H1 (cell line): ENCODE measurements at places on chromosomes 4 and X.

DNA sequence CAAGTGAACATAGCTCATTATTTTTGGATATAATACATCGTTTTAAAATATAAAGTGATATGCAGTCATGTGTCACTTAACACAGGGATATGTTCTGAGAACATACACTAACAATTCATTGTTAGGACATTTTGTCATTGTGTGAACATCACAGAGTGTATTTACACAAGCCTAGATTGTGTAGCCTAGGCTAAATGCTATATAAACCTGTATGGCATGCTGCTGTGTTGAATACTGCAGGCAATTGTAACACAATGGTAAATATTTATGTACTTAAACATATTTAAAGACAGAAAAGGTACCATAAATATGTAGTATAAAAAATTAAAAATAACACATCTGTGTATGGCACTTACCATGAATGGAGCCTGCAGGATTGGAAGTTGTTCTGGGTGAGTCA is 44.9 kb upstream of the GPRIN3 start:
- DNase-seq, result no peak

- DNase-seq, result no peak
These were observed 24.9 kb upstream of the MTM1 start for GRCh38 chrX:150543230-150544155.

DNA sequence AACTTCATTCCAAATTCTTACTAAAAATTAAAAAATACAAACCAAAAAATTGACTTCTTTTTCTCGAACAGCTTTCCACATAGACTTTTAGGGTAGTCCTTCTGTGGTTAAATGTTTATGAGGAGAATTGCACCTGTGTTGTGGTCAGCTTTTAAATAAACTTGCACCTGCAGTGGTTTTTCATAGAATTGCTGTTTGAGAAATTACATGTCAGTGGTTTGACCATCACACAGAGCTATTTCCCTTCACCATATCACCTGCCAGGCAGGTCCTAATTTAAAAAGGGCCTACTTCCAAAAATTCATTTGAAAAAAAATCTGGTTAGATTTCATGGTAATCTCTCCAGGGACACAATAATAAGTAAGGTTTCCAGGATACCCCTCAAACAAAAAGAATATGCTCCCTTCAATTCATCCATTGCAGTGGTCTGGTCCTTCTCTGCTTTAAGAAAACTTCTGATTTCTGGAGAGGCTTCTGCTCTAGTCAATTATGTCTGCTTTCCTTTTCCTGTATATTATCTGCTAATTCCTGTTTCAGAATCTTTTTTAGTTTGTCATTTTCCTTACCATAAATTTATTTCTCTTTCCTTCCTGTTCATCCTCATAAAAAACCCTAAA is 9.8 kb upstream of the UTP3 start:
- DNase-seq, result no peak

- DNase-seq, result no peak
These were observed 14.0 kb downstream of the APOOL start for GRCh38 chrX:85017721-85018120.

GRCh38 chrX:19344661-19345060 is 934 bp downstream of the PDHA1 start:
- no peak for DNase-seq

GRCh38 chrX:137432609-137433008 is 133.3 kb upstream of the ZIC3 start:
- no peak for DNase-seq

- no peak for DNase-seq
These were observed 15.4 kb downstream of the LARP1B start for GRCh38 chr4:128076464-128076863.

DNA sequence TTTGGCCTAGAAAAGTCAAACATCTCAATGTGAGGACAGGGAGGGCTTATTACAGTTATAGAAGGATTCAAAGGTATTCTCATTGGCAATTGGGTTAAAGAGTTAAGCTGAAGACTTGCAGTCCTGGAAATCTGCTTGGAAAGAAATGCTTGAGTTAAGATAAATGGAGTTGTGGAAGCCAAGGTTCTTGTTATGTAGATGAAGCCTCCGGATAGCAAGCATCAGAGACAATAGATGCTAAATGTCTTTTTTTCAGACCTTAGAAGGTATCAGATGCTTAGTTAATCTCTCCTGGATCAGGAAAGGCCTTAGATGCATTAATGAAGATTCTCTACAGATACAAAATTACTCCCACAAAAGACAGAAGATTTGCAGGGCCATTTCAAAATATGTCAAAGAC is 299.3 kb downstream of the CFAP47 start:
- no peak for DNase-seq

DNA sequence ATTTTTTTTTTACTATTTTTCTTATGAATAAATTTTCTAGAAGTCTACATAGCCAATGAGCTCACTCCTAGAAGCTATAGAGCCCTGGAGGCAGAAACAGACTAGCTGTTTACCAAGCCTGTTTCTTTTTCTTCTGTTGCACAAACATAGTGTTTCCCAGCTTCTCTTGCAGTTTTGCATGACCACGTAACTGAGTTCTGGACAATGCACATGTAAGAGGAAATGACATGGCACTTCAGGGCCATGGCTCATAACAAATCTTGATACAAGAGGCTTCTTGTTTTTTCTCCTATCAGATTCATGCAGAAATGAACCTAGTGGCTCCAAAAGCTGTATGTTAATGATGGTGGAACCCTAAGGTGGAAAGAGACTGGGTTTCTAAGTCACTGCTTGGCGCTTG is 127.4 kb downstream of the ZNF330 start:
- no peak for DNase-seq

GRCh38 chr4:126647756-126648397 is 984.9 kb upstream of the INTU start:
- no peak for DNase-seq

GRCh38 chr4:37821953-37822605 is 4.4 kb upstream of the PGM2 start:
- no peak for DNase-seq

DNA sequence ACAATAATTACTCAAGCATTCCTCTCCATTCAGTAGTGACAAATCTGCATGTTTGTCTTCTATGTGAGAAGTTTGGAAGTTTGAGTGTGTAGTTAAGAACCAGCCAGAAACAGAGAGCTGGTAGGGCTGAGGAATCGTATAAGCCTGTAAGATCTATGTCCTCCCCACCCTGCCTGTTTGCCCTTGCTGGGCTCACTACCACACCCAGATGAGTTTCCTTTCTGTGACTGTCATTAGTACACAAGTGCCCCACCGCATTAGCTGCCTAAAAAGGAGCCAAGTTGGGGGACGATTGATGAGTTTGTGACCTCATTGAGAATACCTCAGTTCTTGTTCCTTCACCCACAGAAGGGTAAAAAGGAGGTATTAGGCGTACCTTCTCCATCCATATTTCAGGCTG is 28.3 kb downstream of the DOCK11 start:
- no peak for DNase-seq

GRCh38 chr4:10151182-10151581 is 34.6 kb upstream of the WDR1 start:
- DNase-seq, result no peak

GRCh38 chr4:79759793-79760192 is 313.2 kb downstream of the ANTXR2 start:
- DNase-seq, result no peak

DNA sequence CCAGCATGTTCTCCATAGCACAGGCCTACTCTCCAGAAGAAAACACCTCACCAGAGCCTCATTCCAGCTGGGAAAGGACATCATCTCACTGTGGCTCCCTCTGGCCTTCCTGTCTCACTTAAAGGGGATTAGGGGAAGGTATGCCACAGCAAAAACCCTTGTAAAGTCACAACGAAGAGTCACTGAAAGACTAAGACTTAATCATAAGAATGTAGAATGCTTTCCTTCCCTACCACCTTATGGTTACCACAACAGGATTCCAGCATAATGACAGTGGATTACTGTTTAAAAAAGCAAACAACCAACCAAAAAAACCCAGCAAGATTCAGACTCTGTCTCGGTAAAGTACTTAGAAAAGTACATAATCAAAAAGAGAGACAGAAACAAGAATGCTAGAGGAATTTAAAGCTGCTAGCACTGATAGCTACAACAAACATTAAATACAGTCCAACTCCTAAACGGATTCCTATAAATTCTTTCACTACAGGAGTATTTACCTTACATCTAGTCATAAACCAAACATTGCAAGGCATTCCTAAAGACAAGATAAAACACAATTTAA is 75.1 kb downstream of the BANK1 start:
- no peak for DNase-seq

DNA sequence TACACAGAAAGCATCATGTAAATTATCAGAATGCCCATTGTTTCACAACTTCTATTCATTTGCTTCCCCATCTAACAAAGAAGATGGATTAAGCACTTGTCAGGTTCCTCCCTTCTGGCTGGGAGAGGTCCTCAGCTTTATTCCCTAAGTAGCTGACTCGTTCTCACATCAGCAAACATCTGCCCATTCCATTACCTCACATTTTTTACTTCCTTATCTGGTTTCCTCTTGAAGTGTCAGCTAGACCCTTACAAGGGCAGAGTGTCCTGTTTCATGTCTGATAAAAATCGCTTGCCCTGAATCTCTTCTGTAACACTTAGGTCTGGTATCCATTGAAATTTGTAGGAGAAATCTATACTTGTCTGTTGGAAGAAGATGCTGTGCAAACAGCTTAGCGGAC is 34.7 kb downstream of the TMPRSS11A start:
- no peak for DNase-seq

GRCh38 chrX:95754411-95754810 is 930.2 kb upstream of the DIAPH2 start:
- no peak for DNase-seq

- no peak for DNase-seq
These were observed 187.4 kb downstream of the NR3C2 start for GRCh38 chr4:148254621-148255343.

- DNase-seq, result no peak
These were observed at the start of gene CHM for GRCh38 chrX:86047174-86047935. Gene CHM (minus strand): TSS chrX:86047558. CDS start chrX:86047532, 26 bp downstream.

DNA sequence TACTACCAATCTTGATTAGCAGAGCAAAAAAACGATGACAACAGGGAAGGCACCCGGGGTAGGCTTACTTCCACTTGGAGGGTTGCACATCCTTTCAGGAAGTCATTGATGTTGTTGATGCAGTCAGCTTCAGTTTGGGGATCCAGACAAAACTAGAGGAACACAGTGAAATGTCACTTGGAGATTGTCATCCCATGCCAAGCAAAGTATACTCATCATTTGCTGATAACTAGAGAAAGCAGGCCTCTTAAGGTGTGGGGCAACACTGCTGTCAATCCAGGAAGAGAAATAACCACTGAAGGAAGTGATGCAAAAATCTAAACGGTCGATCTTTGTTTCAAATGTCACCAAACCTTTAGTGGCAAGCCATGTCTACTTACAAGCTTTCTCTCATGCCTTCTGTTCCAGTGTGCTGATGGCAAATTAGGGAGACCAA is 1.4 kb downstream of the ARHGEF6 start:
- DNase-seq, result no peak

DNA sequence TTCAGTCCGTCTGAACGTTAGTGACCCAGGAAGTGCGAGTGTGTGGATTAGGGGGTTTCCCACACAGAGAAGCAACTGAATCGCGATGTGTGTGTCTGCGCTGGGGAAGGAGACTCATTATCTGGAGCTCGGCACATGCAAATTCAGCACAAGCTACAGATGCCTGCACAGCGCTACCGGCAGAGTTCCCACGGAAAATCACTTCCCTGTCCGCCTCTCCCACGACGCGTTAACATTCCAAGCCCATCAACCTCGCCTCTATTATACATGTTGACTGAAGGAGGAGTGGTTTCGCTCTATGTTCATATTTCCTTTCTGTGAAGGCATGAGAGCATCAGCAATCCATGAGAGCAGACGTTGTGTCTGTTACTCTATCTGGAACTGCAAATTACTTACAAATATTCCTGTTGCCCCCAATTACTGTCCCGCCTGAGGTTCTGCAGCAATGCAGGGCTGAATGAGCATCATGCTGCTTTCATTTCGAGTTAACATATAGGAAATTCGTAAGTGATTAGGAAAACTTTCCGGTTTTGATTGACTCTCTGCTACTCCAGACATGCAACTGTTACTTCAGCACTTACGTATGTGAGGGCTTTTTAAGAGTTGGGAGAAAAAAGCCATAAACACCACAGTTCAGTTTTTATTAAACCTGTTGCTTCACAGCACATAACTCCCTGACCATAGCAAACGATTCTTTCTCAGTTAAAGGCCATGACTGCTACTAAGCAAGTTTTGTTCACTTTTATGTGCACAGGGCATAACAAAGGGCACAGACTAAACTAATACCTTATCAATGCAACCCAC is 15.0 kb upstream of the MTNR1A start:
- no peak for DNase-seq

- no peak for DNase-seq
These were observed 69.2 kb upstream of the MTM1 start for GRCh38 chrX:150499240-150499639.

- no peak for DNase-seq
These were observed 22.6 kb upstream of the DUSP9 start for GRCh38 chrX:153624196-153625091.

DNA sequence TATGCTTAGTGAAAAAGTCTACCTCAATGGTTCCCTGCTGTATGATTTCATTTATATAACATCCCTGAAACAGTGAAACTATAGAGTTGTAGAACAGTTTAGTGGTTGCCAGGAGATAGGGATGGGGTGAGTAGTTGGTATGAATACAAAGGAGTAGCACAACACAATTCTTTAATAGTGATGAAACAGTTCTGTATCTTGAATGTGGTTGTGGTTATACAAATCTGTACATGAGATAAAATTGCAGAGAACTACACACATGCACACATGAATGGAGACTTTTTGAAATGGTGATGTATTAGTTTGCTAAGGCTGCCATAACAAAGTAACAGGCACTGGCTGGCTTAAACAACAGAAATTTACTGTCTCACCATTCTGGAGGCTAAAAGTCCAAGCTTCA is 677.1 kb downstream of the ADGRL3 start:
- no peak for DNase-seq

- DNase-seq, result no peak
These were observed 123.6 kb downstream of the PDHA2 start for GRCh38 chr4:95963456-95963855.

GRCh38 chr4:136599890-136600289 is 932.4 kb downstream of the PCDH18 start:
- no peak for DNase-seq

GRCh38 chr4:81974523-81974922 is 399.3 kb downstream of the HNRNPD start:
- DNase-seq, result no peak

GRCh38 chr4:107939307-107939706 is 8.0 kb downstream of the CYP2U1 start:
- DNase-seq, result no peak

DNA sequence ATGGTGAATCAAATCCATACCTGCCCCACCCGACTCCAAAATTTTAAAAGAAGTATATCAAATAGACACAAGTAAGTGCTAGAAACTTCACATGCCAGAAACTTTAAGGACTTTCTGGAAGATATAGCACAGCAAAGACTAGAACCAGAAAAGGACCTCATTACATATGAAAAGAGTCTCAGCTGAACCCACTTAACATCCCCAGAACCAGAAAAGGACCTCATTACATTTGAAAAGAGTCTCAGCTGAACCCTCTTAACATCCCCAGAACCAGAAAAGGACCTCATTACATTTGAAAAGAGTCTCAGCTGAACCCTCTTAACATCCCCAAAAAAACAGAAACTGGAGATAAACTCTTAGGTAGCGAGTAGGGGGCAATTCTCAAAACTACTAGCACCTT is 32.3 kb downstream of the STPG2 start:
- DNase-seq, result no peak
